Fibroblast of upper back skin (primary cell): ENCODE measurements at places on chromosomes 4 and X.

DNA sequence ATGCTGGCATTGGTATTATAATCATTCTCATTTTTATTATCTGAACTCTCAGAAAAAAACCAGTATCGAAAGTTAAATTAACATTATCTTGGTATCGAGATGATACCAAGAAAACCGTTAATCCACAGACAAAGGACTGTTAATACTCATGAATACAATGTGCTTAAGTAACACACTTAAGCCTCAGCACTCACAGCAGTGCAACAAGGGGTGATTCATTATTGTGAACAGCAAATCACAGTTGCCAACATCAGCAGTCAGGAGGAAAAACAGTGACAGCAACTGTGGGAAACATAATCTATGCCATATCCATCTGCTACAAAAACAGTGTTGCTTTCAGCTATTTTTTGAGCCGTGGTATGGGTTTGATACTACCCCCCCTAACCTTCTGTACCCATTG is 210.9 kb upstream of the ATOH1 start:
- no peak for DNase-seq

DNA sequence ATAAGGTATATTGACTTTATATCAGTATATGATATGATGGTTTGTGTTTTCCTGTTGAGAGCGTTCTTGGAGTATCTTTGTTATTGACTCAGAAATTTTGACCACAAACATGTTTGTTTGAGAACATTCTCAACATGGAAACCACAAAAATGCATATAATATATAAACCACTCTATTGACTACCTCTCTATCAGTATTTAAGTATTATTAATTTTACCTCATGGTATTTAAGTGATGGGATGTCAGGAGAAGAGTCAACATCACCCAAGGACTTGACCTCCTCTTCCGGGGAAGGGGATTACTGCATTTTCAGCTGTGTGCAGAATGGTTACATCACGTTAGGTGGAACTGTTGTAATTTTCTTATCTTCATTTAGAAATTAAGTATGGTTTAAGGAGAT is 54.3 kb upstream of the PUDP start:
- no peak for DNase-seq

- DNase-seq: no peak
Measured at GRCh38 chr4:1321486-1321885, 25.5 kb upstream of the UVSSA start.

DNA sequence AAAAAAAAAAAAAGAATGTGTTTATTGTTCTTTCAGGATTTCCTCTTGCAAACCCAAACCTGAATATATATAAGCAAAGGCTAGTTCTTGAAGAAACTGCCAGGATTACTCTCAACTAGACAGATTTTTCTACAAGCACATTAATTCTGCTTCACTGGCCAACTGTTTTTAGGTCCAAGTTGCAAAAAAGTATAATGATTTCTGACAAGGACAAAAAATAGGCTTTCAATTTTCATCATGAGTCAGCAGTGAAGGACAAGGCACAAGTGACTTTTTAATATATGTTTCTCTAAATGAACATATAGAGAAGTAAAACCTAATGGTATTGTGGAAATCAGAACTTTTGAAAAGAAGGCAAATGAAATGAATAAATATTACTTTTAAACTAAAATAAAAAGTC is 73.7 kb downstream of the ELOVL6 start:
- DNase-seq: no peak

DNA sequence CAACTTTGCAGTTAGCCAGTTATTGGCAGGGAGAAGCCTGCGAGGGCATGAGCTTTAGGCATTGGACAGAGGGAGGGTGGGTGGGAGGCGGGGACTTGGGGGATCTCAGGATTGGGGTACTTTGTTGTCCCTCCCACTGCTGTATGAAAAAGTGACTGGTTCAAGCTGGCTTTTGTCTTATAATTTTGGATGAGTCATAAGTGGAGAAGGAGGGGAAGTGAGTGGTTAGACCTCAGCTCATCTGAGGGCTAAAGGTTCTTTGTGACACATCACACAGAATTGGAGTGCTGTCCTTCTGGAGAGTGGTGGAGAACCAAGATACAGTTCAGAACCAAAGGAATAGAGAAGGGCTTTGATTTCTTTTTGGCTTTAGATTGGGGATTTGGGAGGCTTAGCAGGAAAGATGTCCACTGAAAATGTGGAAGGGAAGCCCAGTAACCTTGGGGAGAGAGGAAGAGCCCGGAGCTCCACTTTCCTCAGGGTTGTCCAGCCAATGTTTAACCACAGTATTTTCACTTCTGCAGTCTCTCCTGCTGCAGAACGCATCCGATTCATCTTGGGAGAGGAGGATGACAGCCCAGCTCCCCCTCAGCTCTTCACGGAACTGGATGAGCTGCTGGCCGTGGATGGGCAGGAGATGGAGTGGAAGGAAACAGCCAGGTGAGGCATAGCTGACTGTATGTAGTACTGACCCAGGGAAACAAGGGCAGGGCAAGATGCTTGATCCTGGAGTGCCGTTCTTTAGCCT is at the start of gene SLC4A4:
Gene SLC4A4 (plus strand): TSS at position 175 of the 748 bp plus-strand sequence.
- peak; percentile 76 for DNase-seq

- DNase-seq: no peak
Measured at GRCh38 chr4:81039351-81039972, 9.0 kb downstream of the BMP3 start.

DNA sequence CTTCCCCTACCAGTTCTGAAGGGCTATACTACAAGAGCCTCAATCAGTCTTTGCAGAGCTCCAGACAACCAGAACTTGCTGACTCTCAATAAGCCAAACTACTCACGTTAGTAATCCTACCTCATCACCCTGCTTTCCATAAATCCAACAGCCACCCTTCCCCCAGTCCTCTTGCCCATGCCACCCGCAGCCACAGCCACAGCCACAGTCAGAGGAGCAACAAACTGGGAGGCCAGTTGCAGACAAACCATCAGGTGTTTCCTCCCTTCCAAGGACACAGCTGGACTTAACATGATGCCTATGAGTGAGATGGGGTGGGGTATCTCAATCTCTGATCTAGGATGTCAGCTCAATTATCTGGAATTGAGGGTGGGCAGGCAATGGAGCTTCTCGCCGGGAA is 1.0 kb downstream of the GABRA3 start:
- no peak for DNase-seq

GRCh38 chr4:138821331-138821730 is 194.2 kb upstream of the NOCT start:
- DNase-seq: no peak

- no peak for DNase-seq
Measured at GRCh38 chr4:41572956-41573355, 35.0 kb downstream of the LIMCH1 start.

GRCh38 chr4:85268188-85268587 is 206.8 kb upstream of the ARHGAP24 start:
- no peak for DNase-seq

GRCh38 chr4:10005632-10006031 is 15.7 kb downstream of the SLC2A9 start:
- no peak for DNase-seq

- peak; percentile 85 for DNase-seq
Measured at GRCh38 chr4:82745173-82745842, 53.3 kb downstream of the SCD5 start.

GRCh38 chr4:145011636-145012035 is 86.4 kb downstream of the ANAPC10 start:
- DNase-seq: peak; percentile 7

- no peak for DNase-seq
Measured at GRCh38 chrX:1661048-1661921, 46.4 kb downstream of the ASMT start.

- DNase-seq: peak; percentile 59
Measured at GRCh38 chr4:122576261-122577188, 44.3 kb downstream of the IL21 start.

- DNase-seq: peak; percentile 1
Measured at GRCh38 chrX:148466292-148466691, 34.1 kb upstream of the AFF2 start.

DNA sequence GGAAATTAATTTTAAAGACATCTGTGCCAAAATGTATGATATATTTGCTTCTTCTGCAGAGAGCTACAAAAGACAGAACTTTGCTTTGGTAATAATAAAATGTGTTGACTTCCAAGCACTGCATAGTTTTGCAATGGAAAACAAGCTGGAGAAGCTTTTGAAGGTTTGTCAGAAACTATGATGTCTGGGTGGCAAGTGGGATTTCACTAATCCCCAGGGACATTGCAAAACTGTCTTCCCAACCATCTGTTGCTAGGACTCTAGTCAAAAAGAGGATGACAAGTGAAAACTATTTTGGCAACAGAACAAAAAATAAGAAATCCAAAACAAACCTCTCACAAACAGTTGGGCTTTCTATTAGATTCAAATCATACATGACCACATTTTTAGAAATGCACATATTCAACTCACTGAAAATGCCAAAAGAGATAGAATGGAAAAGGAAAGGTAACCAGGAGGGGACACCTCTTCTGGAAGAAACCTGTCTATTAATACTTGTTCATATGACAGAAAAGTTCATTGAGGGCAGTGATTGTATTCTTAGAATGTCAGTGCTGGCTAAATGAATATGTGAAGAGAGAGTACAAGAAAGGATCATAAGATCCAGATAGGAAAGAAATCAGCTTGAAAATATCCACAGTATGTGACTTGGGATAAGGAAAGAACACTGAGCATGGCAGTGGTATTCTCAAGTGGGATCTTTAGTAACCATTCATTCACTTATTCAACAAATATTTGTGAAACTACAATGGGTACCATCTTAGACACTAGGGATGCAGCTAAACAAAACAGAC is 228.0 kb downstream of the RASL11B start:
- peak; percentile 63 for DNase-seq

DNA sequence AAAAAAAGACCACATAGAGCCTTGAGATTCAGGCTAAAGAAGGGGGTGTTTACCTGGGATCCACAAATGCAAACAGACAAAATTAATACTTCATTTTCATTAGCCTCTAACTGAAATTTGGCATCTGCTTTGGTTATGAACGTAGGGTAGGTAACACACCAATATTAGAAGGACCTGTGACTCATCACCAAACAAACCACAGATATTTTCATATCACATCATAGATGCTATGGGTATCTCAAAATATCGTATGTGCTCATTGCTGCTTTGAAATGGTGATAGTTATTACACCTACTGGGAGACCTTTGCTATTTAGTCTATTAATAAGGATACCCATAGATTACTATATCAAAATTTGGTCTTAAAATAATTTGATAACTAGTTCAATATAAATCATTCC is 180.6 kb upstream of the MAP3K15 start:
- DNase-seq: no peak

- DNase-seq: no peak
Measured at GRCh38 chr4:24978291-24979075, 52.3 kb downstream of the LGI2 start.

DNA sequence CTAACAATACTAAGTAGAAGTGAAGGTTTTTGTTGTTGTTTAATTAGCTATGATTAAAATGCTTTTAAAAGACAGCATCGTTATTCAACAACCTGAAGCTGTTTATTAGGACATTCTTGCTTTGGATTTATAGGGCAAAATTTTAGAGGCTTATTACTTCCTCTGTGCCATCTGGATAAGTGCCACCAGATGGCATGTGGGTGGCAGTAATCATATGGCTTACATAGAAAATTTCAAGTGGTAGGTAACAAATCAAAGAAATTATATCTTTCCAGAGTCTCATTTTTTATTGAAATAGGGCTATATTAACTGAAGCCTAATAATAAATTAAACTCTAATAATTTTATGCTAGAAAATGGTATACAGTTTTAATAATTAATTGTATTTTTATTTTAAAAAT is 83.3 kb upstream of the HTR2C start:
- no peak for DNase-seq

DNA sequence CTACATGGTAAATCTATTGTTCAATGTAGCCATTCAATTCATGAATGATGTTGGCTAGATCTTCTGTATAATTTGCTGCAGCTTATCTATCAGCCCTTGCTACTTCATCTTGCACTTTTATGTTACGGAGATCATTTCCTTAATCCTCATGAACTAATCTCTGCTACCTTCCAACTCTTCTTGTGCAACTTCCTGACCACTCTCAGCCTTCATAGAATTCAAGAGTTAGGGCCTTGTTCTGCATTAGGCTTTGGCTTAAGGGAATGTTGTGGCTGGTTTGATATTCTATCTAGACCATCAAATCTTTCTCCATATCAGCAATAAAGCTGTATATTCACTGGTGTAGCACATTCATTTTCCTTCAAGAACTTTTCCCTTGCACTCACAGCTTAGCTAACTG is 36.7 kb upstream of the MAP9 start:
- no peak for DNase-seq

DNA sequence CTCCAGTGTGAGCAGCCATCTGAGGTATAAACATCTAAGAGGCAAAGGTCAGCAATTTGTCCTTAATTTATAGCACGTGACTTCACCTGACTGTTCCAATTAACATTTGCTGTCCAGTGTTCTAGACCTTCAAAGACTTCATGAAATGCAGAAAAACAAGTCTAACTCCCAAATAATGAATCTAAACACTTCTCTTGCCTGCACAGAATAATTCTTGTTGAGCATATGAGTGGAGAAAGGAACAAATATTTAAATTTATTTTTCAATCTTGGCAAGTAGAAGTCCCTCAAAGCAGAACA is 12.0 kb downstream of the RFC1 start:
- DNase-seq: no peak

- peak; percentile 49 for DNase-seq
Measured at GRCh38 chr4:65482410-65482809, 187.9 kb downstream of the EPHA5 start.

DNA sequence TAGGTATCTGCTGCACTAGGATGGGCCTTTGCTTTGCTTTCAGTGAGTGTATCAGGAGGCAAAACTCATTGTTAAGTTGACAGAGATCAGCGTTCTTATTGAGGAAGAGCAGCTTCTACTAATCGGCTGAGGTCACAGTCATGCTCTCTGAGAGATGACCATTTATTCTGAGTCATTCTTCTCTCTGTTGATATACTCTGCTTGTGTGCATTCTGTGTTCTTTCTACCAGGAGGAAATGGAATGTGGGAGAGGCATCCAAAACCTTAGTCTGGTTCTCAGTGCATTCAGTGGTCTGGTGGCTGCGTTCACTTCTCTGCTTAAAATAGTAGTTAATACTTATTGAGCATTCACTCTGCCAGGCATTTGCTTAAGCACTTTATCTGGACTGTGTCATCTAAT is 66.2 kb downstream of the RRAGB start:
- no peak for DNase-seq

GRCh38 chr4:2643555-2643954 is 107.1 kb downstream of the FAM193A start:
- DNase-seq: no peak

DNA sequence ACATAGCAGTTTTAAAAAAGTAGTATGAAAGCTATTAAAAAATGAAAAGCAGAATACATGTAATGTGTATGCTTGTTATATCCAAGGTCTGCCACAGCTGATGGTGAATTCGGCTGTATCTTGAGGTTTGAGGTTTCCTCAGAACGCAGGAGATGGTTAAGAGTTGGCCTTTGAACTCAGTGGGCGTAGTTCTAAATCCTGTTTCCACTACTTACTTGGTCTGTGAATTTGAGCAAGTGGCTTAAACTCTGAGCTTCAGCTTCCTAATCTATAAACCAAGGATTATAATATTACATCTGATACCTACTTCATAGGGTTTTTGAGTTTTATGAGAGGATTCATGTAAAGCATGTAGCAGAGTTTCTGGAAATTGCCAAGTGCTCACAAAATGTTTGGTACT is 125.2 kb downstream of the STIM2 start:
- no peak for DNase-seq
